ENCODE measurements at places on chromosomes 7 and 10.

DNA sequence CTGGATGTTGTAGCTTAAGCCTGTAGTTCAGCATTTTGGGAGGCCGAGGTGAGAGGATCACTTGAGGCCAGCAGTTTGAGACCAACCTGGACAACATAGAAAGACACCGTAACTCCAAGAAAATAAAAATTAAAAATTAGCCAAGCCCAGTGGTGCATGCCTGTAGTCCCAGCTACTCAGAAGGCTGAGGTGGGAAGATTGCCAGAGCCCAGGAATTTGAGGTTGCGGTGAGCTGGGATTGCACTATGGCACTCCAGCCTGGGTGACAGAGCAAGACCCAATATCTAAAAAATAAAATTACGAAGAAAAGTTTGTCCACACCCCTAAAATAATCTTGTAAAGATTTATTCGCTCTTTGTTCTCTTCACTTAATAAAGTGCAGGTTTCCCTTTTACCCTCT, 951.0 kb downstream of the TYW1 start:
- DNase-seq = no peak

- no peak for DNase-seq
These were observed 53.6 kb downstream of the DAGLB start for GRCh38 chr7:6394114-6394513.

DNA sequence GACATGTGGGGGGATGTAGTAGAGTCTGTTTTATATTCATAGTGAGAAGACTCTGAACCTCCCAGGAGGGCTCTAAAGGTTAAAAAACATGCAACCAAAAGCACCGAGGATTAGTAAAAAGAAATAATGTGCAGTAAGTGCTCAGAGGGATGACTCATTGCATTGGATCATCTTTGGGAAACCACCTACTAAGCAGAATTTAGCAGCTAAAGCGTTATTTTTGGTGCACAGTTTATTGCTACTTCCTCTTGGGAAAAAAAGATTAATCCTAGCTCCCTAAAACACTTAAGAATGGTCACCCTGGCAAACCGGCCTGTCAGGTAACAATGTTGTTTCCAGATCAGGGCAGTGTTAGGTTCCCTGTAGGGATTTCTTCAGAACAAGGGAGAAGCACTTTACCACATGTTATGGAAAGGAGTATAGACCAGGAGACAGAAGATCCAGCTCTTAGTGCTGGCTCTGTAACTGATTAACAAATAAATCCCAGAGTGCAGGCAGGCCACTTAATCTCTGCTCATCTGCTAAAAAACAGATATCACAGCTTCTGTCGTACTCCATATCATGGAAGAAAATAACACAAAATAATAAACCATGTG, 44.8 kb upstream of the FAM133B start:
- DNase-seq = no peak

GRCh38 chr7:93728292-93728691, 153.8 kb upstream of the CALCR start:
- DNase-seq = no peak

- DNase-seq = no peak
These were observed 3.6 kb downstream of the PRKAR2B start for GRCh38 chr7:107047902-107048782.

GRCh38 chr7:107309296-107309695, 140.5 kb downstream of the HBP1 start:
- no peak for DNase-seq

DNA sequence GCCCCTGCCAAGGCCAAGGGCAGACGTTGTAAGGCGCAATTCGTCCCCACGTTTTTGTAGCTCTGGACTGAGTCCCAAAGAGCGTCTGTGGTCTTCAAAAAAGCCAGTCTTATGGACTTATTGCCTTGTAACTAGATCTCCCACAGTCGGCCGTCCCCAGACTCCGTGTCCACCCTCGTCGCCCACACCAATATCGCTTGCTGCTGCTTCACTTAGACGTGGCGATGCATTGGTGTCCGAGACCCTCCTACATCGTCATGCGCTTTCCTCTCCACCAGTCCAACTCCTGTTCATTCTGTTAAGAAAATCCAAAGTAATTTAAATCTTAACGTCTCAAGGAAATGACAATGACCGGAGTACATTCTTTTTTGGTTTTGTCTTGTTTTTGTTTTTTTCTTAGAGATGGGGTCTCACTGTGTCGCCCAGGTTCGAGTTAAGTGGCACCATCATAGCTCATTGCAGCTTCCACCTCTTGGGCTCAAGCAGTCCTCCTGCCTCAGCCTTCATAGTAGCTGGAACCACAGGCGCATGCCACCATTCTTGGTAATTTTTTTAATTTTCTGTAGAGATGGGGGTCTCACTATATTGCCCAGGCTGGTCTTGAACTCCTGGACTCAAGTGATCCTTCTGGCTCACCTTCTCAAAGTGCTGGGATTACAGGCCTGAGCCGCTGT, 851 bp downstream of the KIFBP start:
- DNase-seq = no peak

DNA sequence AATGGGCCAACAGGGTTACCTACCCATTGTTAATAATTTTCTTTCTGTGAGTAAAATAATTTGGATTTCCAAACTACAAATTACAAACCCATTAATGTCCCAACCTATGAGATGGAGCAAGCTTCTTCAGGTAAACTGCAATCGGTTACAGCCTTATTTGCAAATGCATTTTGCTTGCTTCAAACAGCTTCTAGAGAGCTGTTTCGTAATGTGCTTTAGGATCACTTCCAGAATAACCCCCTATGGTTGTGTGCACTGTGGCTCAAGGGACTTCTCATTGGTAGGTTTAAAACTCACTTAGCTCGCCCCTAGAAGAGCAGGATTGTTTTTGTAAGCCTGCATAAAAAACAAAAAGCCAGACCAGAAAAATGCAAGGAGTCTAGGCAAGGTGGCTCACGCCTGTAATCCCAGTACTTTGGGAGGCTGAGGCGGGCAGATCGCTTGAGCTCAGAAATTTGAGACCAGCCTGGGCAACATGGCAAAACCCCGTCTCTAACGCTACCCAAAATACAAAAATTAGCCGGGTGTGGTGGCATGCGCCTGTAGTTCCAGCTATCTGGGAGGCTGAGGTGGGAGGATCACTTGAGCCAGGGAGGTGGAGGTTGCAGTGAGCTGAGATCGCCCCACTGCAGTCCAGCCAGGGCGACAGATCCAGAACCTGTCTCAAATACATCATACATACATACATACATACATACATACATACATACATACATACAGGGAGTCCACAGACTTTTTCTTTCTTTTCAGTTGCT, 3.3 kb upstream of the MAP3K8 start:
- no peak for DNase-seq

GRCh38 chr10:30176776-30177533, 117.6 kb upstream of the JCAD start:
- DNase-seq = no peak
